A549 (cell line): ENCODE measurements at places on chromosomes 11 and 22. TPM values are rescaled to one million over a fixed set of nuclear protein-coding genes. Genes with fewer than 3 reads are reported as not detected.

The SLC35F2 gene
- 32.4 to 33.6 TPM (median 32.8 TPM) in 3 replicates for polyA plus RNA-seq

- DNase-seq: no peak
These were observed 8.6 kb downstream of the LARGE2 start for GRCh38 chr11:45930951-45931570.

The OTOG gene
- not detected in 3 replicates for polyA plus RNA-seq

The SUSD2 gene
- 51.4 to 60.9 TPM (median 51.9 TPM) in 3 replicates for polyA plus RNA-seq

GRCh38 chr11:74980634-74981033 lies 8.1 kb upstream of the NEU3 start:
- no peak for DNase-seq

DNA sequence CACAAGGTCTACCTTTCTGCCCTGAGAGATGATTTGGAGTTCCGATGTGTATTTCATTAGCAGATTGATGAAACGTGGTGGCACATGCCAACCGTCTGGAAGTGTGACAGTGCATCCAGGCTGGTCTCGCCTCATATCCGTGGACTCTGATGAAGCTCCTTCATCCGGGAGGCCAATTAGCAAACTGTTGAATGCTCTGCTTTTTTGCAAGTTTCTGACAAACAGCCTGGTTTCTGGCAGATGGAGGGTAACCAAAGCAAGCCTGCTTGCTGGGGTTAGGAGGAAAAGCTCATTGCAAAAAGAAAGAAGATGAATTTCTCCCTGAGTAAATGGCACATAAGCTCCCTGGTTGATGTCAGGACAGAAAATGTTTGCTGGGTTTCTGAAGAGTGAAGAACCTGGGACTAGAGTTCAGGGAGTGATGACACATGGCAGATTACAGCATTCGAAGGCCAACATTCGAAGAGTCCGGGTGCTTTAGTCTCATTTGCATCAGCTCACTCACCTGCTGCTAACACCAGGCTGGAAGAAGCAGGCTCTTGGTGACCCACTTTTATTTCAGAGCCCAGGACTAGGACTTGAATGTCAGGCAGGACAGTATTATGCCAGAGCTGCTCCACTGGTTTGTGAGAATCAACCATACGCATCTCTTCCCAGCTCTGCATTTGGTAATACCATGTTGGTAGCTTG lies 135.9 kb upstream of the TTC12 start:
- DNase-seq: no peak

DNA sequence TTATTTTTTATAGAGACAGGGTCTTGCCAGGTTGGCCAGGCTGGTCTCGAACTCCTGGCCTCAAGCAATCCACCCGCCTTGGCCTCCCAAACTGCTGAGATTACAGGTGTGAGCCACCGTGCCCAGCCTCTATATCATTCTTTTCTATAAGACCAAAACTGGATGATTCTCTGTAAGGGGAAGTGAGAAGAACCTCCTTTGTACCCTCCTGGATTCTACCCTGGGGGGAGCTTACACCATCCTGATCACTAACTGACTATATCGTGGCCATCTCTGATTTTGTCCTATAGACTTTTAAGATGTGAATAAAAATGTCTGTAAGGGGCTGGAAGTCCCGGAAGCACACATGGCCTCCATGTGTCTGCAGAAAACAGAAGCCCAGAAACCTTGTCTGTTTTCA lies 9.1 kb downstream of the PIWIL4 start:
- no peak for DNase-seq

The ATF4 gene
- polyA plus RNA-seq: 242 to 249 TPM (median 242 TPM) in 3 replicates

- no peak for DNase-seq
These were observed 71.4 kb downstream of the FANCF start for GRCh38 chr11:22554221-22554620.

- no peak for DNase-seq
These were observed 441.2 kb upstream of the ANO3 start for GRCh38 chr11:25890626-25891260.
